ENCODE measurements at places on chromosomes 11 and 22.

- no peaks in the 10 kb centered on the region for H3K4me1 ChIP-seq
- no peak overlapping the region for H3K4me3 ChIP-seq
- H3K27ac ChIP-seq, result no peak overlapping the region
- H3K36me3 ChIP-seq, result no peaks in the 10 kb centered on the region
Measured at GRCh38 chr11:35389897-35390465, 29.4 kb downstream of the SLC1A2 start.

GRCh38 chr22:43465291-43466015 is 53.6 kb downstream of the MPPED1 start:
- H3K27ac ChIP-seq, result no peak overlapping the region
- H3K27me3 ChIP-seq, result no peaks in the 10 kb centered on the region
- H3K4me3 ChIP-seq, result no peak overlapping the region
- H3K4me1 ChIP-seq, result no peaks in the 10 kb centered on the region
- H3K36me3 ChIP-seq, result no peaks in the 10 kb centered on the region
- DNase-seq, result no peak

- peaks cover 15% of the 10 kb centered on the region for H3K4me1 ChIP-seq
- no peak overlapping the region for H3K4me3 ChIP-seq
- H3K27me3 ChIP-seq, result no peaks in the 10 kb centered on the region
Measured at GRCh38 chr11:47233989-47234668, 14.5 kb downstream of the ACP2 start.

DNA sequence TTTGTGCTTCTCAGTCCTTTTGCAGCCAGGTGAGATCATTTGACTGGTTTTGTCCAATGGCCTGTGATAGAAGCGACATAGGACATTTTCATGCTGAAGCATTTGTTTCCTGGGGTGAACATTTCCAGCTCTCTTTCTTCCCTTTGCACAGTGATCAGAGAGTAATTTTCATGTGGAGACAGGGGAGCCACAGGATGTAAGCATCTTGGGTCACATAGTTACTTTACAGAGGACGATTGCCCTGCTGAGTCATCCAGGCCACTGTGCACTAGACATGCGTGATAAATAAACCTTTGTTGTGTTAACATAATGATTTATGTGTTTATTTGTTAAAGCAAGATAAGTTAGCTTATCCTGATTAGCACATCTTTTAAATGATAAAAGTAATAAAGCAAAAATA is 263.5 kb upstream of the CCDC179 start:
- peaks cover 15% of the 10 kb centered on the region for H3K4me1 ChIP-seq
- no peaks in the 10 kb centered on the region for H3K27me3 ChIP-seq
- H3K36me3 ChIP-seq, result no peaks in the 10 kb centered on the region
- no peak overlapping the region for H3K4me3 ChIP-seq

GRCh38 chr11:109838026-109838425 is 255.2 kb upstream of the ZC3H12C start:
- no peak overlapping the region for H3K4me3 ChIP-seq
- no peaks in the 10 kb centered on the region for H3K36me3 ChIP-seq
- H3K27ac ChIP-seq, result no peak overlapping the region
- no peaks in the 10 kb centered on the region for H3K27me3 ChIP-seq

GRCh38 chr22:39731481-39731880 is 160.9 kb downstream of the CACNA1I start:
- H3K4me1 ChIP-seq, result no peaks in the 10 kb centered on the region
- peaks cover 3% of the 10 kb centered on the region for H3K27me3 ChIP-seq
- no peak overlapping the region for H3K4me3 ChIP-seq
- H3K36me3 ChIP-seq, result no peaks in the 10 kb centered on the region

GRCh38 chr22:49019737-49020713 is 807.6 kb downstream of the BRD1 start:
- H3K4me3 ChIP-seq, result no peak overlapping the region
- H3K27ac ChIP-seq, result no peak overlapping the region
- no peaks in the 10 kb centered on the region for H3K4me1 ChIP-seq
- no peak for DNase-seq
- no peaks in the 10 kb centered on the region for H3K36me3 ChIP-seq
- H3K27me3 ChIP-seq, result no peaks in the 10 kb centered on the region

- H3K27me3 ChIP-seq, result no peaks in the 10 kb centered on the region
- no peaks in the 10 kb centered on the region for H3K4me1 ChIP-seq
- no peak overlapping the region for H3K4me3 ChIP-seq
- H3K27ac ChIP-seq, result no peak overlapping the region
- no peaks in the 10 kb centered on the region for H3K36me3 ChIP-seq
Measured at GRCh38 chr22:39135092-39135896, 17.2 kb downstream of the CBX7 start.

DNA sequence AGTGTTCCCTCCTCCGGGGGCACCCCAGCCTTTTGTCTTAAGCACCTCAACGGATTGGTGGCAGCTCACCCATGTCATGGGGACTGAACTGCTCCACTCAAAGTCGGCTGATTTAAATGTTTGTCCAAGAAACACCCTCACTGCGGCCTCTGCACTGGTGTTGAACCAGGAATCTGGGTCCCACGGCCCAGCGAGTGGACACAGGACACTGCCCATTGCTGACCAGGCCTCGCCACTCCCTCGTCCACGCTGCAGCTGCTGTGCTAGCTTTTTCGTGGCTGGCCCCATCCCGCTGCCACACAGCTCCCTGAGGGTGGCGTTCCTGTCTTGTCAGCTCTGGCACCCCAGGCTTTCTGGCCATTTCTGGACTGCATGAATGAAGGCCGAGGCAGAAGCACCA is 646.2 kb downstream of the BRD1 start:
- no peaks in the 10 kb centered on the region for H3K4me1 ChIP-seq
- no peaks in the 10 kb centered on the region for H3K27me3 ChIP-seq
- H3K4me3 ChIP-seq, result no peak overlapping the region
- no peak overlapping the region for H3K27ac ChIP-seq
- H3K36me3 ChIP-seq, result no peaks in the 10 kb centered on the region

DNA sequence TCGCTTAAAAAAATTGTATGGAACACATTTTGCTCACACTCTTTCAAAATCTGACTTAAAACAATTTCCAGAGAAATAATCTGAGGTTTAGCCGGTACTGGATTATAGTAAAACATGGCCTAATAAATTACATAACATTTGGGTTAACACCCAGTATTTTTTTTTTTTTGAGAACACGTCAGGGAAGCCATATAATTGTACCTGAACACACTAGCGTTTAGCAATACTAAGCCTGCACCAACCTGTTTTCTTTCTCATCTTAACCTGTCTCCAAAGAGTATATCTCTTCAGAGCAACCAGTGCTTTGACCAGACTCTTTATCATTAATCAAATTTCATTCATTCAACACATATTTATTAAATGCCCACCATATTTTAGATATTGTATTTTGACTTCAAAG is 2.0 kb upstream of the POGLUT3 start:
- peaks cover 10% of the 10 kb centered on the region for H3K4me1 ChIP-seq
- no peaks in the 10 kb centered on the region for H3K27me3 ChIP-seq
- no peaks in the 10 kb centered on the region for H3K36me3 ChIP-seq
- DNase-seq, result no peak

GRCh38 chr11:15258433-15259165 is 143.9 kb downstream of the INSC start:
- H3K36me3 ChIP-seq, result no peaks in the 10 kb centered on the region
- H3K27ac ChIP-seq, result no peak overlapping the region
- H3K27me3 ChIP-seq, result no peaks in the 10 kb centered on the region
- no peak for DNase-seq
- no peak overlapping the region for H3K4me3 ChIP-seq

DNA sequence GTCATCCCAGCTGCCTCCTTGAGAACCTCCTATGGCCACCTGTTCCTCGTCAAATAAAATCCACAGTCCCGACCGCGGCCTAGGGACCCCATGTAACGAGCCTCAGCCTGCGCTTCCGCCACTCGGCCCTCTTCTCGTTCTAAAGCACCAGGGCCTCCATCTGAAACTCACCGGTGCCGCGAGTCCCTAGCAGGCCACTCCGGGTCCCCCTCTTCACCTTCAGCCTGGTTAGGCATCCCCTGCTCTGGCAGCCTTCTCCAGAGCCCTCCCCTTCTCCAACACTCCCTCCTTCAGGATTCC is 2.4 kb upstream of the SSTR3 start:
- no peak overlapping the region for H3K27ac ChIP-seq
- H3K4me3 ChIP-seq, result no peak overlapping the region
- H3K27me3 ChIP-seq, result peaks cover 12% of the 10 kb centered on the region
- H3K36me3 ChIP-seq, result no peaks in the 10 kb centered on the region
- H3K4me1 ChIP-seq, result no peaks in the 10 kb centered on the region

GRCh38 chr22:40472051-40472450 is 101.7 kb downstream of the SGSM3 start:
- H3K36me3 ChIP-seq, result no peaks in the 10 kb centered on the region
- no peak overlapping the region for H3K4me3 ChIP-seq
- no peak for DNase-seq
- no peaks in the 10 kb centered on the region for H3K4me1 ChIP-seq
- no peaks in the 10 kb centered on the region for H3K27me3 ChIP-seq

DNA sequence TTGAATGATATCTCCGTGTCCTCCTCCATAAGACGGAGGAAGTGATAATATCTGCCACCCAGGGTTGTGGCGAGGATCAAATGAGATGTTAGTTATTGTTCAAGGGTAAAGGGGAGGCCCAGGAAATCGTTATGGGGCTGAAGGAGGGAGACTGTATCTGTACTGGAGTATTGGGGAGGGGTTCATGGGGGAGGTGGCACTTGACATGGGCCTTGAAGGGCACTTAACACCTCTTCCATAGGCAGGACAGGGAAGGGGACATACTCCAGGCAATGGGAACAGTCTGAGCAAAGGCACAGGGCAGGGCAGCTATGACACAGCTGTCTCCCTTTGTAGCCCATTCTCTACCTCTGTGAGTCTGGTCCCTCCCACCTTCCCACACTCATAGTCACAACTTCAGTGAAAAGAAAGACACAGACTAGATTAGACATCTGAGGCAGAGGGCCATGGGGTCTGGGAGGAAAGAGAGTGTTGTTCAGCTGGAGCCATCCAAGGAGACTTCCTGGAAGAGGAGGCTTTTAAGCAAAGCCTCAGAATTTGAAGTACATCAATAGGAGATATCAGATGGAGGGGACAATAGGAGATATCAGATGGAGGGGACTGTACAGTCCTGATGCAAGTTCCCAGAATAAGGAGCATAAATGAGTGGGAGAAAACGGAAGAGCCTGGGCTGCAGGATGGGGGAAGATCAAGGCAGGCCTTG is 15.8 kb upstream of the DGKZ start:
- no peak for DNase-seq
- H3K27me3 ChIP-seq, result peaks cover 51% of the 10 kb centered on the region
- no peak overlapping the region for H3K27ac ChIP-seq

- H3K27me3 ChIP-seq, result no peaks in the 10 kb centered on the region
- no peak overlapping the region for H3K27ac ChIP-seq
- DNase-seq, result no peak
- H3K4me3 ChIP-seq, result no peak overlapping the region
Measured at GRCh38 chr11:2484576-2485125, 39.8 kb downstream of the KCNQ1 start.

GRCh38 chr22:39287076-39287725 is 32.2 kb downstream of the RPL3 start:
- H3K36me3 ChIP-seq, result no peaks in the 10 kb centered on the region
- H3K4me1 ChIP-seq, result peaks cover 28% of the 10 kb centered on the region
- H3K4me3 ChIP-seq, result no peak overlapping the region
- no peaks in the 10 kb centered on the region for H3K27me3 ChIP-seq
- peak; percentile 50 for DNase-seq

GRCh38 chr11:128590587-128590986 is 3.2 kb upstream of the ETS1 start:
- no peak for DNase-seq
- no peak overlapping the region for H3K4me3 ChIP-seq
- H3K36me3 ChIP-seq, result no peaks in the 10 kb centered on the region
- peaks cover 28% of the 10 kb centered on the region for H3K27me3 ChIP-seq
- H3K4me1 ChIP-seq, result peaks cover 17% of the 10 kb centered on the region

DNA sequence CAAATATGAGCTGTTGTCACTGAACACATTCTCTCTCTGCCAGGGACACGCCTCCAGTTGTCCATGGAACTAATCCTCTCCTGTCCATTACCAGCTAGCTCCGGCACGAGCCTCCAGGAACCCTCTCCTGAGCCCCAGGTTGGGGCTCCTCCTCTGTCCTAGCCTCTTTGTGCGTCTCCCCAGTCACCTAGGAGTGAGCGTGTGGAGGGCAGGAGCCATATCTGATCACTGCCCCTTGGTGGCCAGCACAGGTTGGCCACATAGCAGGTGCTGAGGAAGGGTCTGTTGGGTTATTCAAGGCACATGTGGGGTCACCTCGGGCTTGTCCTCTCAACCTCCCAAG is 2.5 kb downstream of the SYVN1 start:
- no peak overlapping the region for H3K27ac ChIP-seq
- no peaks in the 10 kb centered on the region for H3K27me3 ChIP-seq
- H3K4me1 ChIP-seq, result peaks cover 12% of the 10 kb centered on the region
- DNase-seq, result no peak
- no peak overlapping the region for H3K4me3 ChIP-seq

DNA sequence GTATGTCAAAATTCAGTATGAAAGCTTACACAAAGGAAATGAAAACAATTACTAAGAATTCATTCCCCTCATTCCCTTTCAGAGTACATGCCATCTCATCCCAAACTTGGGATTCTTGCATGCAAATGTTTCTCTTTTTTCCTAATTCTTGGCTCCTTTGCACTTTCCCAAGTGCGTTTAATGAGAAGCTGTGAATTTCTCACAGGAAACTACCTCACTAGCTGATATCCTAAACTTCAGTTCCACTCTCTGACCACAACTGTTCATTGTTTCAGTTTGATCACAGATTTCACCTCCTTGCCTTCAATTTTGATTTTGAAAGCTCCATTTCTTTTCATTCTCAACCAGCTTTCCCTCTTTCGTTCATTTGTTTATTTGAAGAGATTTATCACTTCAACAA is 5.9 kb upstream of the ARL14EP start:
- DNase-seq, result no peak
- peaks cover 22% of the 10 kb centered on the region for H3K27me3 ChIP-seq
- H3K36me3 ChIP-seq, result no peaks in the 10 kb centered on the region
- no peak overlapping the region for H3K4me3 ChIP-seq
- no peaks in the 10 kb centered on the region for H3K4me1 ChIP-seq

DNA sequence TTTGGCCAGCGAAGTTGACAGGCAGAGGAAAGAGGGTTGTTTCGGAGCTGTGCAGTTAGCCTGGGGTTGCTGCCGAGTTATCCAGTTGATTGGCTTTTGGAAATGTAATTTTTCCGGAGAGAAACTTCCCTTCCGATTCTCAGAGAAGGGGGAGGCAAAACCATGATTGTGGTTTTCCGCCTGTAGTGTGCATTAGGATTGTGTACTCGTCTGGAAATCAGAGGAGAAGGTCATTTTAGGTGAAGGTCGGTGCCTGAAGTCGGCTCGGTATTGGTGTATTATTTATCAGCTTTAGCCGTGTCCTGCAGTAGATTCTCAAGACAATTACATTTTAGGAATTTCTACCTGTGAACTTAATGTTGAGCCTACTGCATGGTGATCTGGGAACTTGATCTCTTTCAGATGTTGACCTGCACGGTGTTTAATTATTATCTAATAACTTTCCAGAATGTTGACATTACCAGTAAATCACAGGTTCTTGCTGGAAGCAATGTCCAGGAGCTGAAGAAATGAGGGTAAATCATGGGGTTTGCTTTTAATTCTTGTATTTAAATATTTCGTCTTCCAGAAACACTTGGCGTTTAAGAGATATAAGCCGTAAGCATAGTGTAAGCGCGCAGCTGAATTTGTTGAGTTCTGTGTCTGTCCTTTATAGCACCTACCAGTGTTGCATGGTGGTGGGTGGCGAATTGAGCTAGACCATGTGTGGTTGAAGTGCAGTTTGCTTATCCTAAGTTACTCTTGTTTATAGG is 1.3 kb downstream of the ARHGEF12 start:
- peaks cover 45% of the 10 kb centered on the region for H3K4me1 ChIP-seq
- H3K27me3 ChIP-seq, result no peaks in the 10 kb centered on the region
- H3K27ac ChIP-seq, result peak overlapping the region; percentile 87
- H3K4me3 ChIP-seq, result peak overlapping the region; percentile 98

- DNase-seq, result no peak
- H3K27me3 ChIP-seq, result no peaks in the 10 kb centered on the region
- no peak overlapping the region for H3K27ac ChIP-seq
- no peaks in the 10 kb centered on the region for H3K4me1 ChIP-seq
Measured at GRCh38 chr22:42389143-42389542, 43.1 kb downstream of the NFAM1 start.

Data from endothelial cell of umbilical vein (primary cell).